ENCODE measurements at places on chromosomes 11 and 22.

- DNase-seq = no peak
Measured at GRCh38 chr11:88544656-88545280, 207.2 kb upstream of the CTSC start.

GRCh38 chr11:67442504-67443404 is 522 bp downstream of the CORO1B start:
- DNase-seq = no peak

- no peak for DNase-seq
Measured at GRCh38 chr11:14261066-14261465, 97.9 kb downstream of the RRAS2 start.

DNA sequence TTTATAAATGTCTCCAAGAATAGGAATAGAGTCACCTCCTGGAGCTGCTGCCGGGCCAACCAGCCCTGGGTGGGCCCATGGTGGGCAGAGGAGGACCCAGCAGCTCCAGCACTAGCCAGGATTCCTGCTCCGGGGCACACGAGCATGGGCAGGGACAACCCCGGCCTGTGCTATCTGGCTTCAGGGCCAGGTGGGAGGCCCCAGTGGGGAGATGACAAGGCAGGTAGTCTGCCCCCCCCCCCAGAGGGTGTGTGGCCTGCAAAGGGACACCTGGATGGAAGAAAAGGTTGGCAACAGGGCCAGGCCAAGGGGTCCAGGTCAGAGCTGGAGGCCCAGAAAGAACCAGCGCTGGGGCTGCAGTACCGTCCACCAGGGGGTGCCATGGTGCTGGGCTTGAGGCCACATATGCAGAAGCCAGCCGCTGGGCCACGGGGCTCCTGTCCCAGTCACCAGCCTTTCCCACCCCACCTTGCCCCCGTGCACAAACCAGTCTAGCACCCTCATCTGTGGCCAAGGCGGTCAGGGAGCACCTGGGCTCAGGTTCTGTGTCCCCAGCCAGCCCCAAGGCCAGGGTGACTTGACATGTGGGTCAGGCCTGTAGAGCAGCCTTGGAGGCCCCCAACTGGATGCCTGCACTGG is 3.4 kb downstream of the TSPAN32 start:
- DNase-seq = peak; percentile 57

GRCh38 chr11:31805629-31806185 is 5.4 kb downstream of the PAX6 start:
- no peak for DNase-seq

GRCh38 chr11:106172386-106172991 is 95.0 kb downstream of the AASDHPPT start:
- peak; percentile 33 for DNase-seq

- DNase-seq = peak; percentile 78
Measured at GRCh38 chr11:12587333-12587991, 86.8 kb upstream of the TEAD1 start.

- DNase-seq = no peak
Measured at GRCh38 chr11:7903940-7904339, 27.1 kb downstream of the OR10A6 start.

DNA sequence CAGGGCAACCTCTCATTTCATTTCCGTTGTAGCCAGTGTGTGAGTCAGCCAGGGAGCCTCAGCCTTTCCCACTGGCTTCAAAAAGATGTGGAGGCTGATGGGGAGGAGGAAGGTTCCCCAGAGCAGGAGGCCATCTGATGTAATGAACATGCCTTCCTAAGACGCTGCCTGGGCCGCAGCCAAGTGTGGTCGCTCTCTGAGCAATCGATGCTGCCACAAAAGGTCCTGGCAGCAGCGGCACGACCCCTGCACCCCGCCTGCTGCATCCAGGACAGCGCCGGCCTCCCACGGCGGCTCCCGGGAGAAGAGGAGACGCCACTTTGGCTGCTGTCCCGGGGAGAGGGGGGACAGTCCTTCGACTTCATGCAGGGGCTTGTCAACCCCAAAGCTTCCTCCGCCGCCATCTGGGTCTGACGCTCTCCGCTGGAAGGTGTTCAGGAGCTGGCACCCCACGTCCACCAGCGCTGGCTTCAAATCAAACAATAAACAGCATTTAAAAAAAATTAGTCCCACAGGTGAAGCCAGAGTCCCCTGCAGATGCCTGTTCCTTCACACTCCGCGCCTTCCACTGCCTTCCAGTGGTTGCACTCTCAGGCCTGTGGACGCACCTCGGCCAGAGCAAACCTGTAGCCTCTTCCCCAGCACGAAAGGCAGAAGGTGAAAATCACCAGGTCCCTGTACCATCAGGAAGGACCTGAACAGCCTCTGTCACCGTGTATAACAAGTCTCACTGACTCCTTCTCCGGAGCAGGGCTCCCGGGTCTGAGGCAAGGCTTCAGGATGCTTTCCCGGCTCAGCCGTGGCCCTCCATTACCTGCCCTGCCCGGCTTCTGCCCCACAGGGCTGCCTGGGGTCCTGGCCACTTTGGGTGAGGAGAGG is 930.7 kb downstream of the BRD1 start:
- DNase-seq = no peak

DNA sequence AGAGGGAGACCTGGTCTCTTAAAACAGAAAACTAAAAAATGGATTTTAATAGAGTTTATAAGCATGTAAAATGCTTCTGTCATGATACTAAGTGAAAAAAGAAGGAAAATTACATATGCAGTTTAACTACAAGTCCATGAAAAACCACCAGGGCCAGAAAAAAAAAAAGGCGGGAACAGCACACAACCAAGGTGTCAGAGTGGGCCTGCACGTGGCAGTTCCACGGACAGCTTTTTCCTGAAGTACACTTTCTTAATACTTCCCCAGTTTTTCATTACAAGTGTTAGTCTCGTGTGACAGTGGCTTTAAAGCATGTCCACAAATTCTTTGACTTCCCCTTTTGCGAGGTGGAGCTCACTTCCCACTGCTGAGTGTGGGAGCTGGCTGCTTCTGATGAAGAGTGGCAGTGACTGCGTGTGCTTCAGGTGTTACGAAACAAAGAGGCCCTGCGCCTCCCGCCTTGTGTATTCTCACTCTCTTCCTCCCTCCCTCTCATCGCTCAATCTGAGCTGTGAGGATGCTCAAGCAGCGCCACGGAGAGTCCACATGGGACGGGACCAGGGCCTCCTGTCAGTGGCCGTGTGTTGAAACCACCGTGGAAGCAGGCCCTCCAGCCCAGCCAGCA is 16.4 kb downstream of the PPM1F start:
- DNase-seq = no peak

GRCh38 chr11:2564588-2565425 is 120.0 kb downstream of the KCNQ1 start:
- DNase-seq = no peak

DNA sequence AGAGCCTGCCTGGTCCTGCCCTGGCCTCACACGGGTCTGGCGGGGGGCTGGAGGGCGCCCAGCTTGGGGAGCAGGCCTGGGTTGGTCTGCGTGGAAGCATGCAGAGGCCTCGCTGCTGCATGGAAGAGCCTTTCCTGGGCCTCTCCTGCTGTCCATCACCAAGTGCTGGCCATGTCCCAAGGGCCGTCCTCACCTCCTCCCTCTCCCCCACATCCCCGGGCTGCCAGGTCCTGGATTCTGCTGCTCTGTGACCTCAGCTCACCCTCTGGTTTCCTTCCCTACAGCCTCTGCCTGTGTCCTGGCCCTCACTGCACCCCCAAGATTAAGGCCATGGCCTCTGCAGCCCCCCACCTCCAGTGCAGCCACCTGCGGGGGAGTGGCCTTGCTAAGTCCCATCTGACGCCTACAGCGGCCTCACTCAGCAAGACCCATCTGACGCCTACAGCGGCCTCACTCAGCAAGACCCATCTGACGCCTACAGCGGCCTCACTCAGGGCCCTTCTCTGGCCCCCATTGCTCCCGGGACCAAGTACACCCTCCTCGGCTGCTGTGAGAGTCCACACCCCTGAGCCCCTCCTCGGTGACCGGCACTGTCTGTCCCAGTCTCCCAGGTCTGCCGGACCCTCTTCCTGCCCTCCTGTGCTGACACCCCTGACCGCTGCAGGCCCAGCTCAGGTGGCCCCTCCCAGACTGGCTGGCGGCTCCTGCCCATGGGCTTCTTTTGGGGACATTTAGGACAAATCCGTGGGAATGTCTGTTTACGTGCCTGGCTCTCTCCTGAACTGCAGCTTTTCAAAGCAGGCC is 119.5 kb upstream of the B3GAT1 start:
- DNase-seq = no peak

GRCh38 chr22:38412435-38413084 is 42.4 kb downstream of the KCNJ4 start:
- no peak for DNase-seq

- peak; percentile 60 for DNase-seq
Measured at GRCh38 chr11:124920870-124921609, 2.0 kb downstream of the HEPN1 start.

- DNase-seq = peak; percentile 36
Measured at GRCh38 chr22:43789452-43789851, 22.7 kb downstream of the EFCAB6 start.

DNA sequence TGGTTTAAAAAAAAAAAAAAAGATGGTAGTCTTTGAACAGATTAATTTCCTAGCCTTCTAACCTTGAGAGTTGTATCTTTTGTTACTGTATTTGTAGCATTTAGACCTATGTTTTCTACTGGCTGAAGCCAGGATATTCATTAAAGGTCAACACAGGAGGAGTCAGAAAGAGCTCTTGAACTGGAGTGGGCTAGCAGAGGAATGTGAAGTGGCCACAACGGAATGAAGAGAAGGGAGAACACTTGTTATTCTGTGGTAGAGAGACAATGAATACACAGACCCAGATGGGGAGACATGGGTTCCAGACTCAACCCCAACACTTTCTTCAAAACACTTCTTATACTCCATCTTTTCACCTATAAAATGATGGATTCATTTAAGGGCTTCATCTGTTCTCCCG is 88.1 kb downstream of the RELT start:
- peak; percentile 23 for DNase-seq

DNA sequence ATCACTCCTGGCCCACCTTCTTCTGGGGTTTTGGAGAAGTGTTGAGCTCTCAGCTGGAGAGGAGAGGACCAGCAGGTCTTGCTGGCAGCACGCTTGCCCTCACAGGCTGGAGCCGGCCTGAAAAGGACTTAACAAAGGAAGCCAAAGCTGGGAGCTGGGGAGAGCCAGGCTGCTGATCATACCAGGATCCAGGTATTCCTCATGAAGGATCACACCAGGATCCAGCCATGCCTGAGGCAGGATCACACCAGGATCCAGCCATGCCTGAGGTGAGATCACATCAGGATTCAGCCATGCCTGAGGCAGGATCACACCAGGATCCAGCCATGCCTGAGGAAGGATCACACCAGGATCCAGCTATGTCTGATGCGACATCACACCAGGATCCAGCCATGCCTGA is 17.0 kb downstream of the MRGPRD start:
- DNase-seq = no peak

- peak; percentile 81 for DNase-seq
Measured at GRCh38 chr11:45457649-45458048, 171.5 kb upstream of the SYT13 start.

- DNase-seq = no peak
Measured at GRCh38 chr11:113967361-113967760, 7.5 kb upstream of the HTR3A start.

DNA sequence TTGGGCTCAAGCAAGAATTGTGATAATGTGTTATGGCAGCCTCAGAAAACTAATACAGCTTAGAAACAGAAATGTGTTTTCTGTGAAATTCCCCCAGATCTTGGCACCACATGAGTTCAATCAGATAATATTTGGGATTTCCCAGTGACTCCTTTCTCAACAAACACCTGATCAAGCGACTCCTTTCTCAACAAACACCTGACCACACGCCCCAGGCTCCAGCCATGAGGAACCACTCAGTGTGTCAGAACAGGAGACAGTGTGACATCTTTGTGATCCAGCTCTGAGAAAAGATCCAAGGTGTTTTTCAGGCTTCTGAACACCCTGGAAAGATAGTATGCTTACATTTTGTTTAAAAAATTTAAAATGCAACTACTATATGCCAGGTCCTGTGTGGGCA is 1.9 kb upstream of the UVRAG start:
- DNase-seq = no peak

DNA sequence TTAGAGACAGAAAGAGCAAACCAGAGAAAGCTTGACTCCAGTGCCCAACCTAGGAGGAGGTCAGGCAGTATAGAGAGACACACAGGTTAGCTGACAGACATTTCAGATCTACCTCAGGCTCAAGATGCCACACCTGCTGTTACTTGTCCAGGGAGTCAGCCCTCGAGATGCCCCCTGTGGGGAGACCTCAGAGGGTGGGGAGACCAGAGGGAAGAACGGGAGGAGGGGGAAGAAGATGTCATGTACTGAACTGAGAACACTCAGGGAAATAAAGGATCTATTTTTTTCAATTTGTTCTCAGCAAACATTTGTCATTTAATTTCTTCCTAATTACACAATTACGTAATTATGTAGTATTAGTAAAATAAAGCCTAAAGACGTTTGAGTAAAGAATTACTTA is 196.3 kb upstream of the CADM1 start:
- no peak for DNase-seq

GRCh38 chr11:85098996-85099395 is 528.1 kb downstream of the DLG2 start:
- no peak for DNase-seq

DNA sequence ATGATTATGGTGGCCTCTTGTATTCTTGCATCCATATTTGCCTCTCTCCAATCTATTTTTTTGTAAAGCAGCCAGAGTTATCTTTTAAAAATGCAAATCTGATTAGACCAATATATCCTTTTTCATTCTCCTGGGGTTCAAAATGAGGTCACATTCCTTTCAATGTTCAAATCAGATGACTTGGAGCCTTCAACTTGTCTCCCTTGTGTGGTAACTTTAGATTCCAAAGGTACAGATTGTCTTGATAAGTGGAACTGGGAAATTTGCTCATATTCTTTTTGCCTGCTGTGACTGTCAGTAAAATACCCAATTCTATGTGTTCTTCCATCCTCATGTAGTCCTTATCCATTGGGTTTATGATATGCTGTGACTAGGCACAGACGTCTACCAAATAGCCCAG is 15.1 kb upstream of the CAPRIN1 start:
- DNase-seq = peak; percentile 79

Data from iris pigment epithelial cell (primary cell).